PC-3 (cell line): ENCODE measurements at places on chromosomes 13 and 19. TPM values are rescaled to one million over a fixed set of nuclear protein-coding genes. Genes with fewer than 3 reads are reported as not detected.

KPNA3 gene
- total RNA-seq = 11.7 and 14.4 TPM in 2 replicates

ZNF555 gene
- total RNA-seq = 0.75 and 0.84 TPM in 2 replicates

BRME1 gene
- 5.4 and 6.0 TPM in 2 replicates for total RNA-seq

MUC16 gene
- total RNA-seq = 0.15 and 0.52 TPM in 2 replicates

TEX101 gene
- not detected in 2 replicates for total RNA-seq

ZNF253 gene
- total RNA-seq = 0.75 and 1.1 TPM in 2 replicates

CEACAM6 gene
- total RNA-seq = 7.1 and 9.0 TPM in 2 replicates

SERP2 gene
- 1.0 and 1.2 TPM in 2 replicates for total RNA-seq

GPX4 gene
- total RNA-seq = 517 and 644 TPM in 2 replicates

ZNF880 gene
- total RNA-seq = 1.7 and 3.2 TPM in 2 replicates

- no peaks in the 10 kb centered on the region for H3K4me1 ChIP-seq
- no peak overlapping the region for H3K4me3 ChIP-seq
- DNase-seq = no peak
- no peaks in the 10 kb centered on the region for H3K36me3 ChIP-seq
Measured at GRCh38 chr13:98239162-98240076, 62.4 kb upstream of the RNF113B start.

- H3K27me3 ChIP-seq = 0 out of 2 replicates have a peak, but pooled peaks cover 10% of the 10 kb centered on the region
- DNase-seq = no peak
- H3K36me3 ChIP-seq = no peaks in the 10 kb centered on the region
- no peak overlapping the region for H3K27ac ChIP-seq
- no peak overlapping the region for H3K4me3 ChIP-seq
Measured at GRCh38 chr13:28623782-28624706, 34.9 kb upstream of the POMP start.

GRCh38 chr13:26759907-26760831, at the start of gene GPR12:
GPR12 (minus strand) TSS chr13:26760786; CDS start chr13:26759827, 959 bp downstream.
- H3K4me1 ChIP-seq = no peaks in the 10 kb centered on the region
- H3K27ac ChIP-seq = no peak within 1 kb of the TSS
- no peak within 1 kb of the TSS for H3K4me3 ChIP-seq
- H3K36me3 ChIP-seq = no peaks in the 10 kb centered on the region

- H3K4me1 ChIP-seq = peaks cover 14% of the 10 kb centered on the region
- DNase-seq = peak; percentile 60
- H3K4me3 ChIP-seq = no peak overlapping the region
- no peaks in the 10 kb centered on the region for H3K36me3 ChIP-seq
- peak overlapping the region; percentile 85 for H3K27ac ChIP-seq
Measured at GRCh38 chr13:109576331-109576813, 210.0 kb downstream of the IRS2 start.

DNA sequence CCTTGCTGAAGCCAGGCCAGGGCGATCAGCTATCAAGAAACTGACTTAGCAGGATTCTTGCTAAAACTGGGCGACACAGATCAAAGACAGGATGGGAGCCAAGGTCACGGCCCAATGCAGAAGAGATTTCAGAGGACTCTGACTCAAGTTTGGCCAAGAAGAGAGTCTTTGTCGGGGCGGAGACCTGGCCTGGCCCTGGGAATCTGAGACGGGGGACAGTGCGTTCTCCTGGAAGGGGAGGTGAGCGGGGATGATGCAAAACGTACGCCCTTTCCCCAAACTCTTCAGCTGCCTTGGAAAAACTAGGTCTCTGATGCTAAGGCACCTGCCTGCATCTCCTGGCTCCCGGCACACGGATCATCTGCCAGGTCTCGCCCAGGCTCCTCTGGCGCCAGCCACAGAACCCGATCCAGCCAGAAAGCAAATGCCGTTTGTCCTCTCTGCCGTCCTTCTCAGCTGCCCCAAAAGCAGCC, 9.8 kb downstream of the MVB12A start:
- no peak overlapping the region for H3K27ac ChIP-seq
- H3K36me3 ChIP-seq = no peaks in the 10 kb centered on the region
- no peaks in the 10 kb centered on the region for H3K4me1 ChIP-seq
- no peaks in the 10 kb centered on the region for H3K27me3 ChIP-seq
- no peak for DNase-seq

- H3K4me3 ChIP-seq = no peak overlapping the region
- no peaks in the 10 kb centered on the region for H3K27me3 ChIP-seq
- no peaks in the 10 kb centered on the region for H3K4me1 ChIP-seq
- DNase-seq = peak; percentile 38
- H3K36me3 ChIP-seq = no peaks in the 10 kb centered on the region
Measured at GRCh38 chr19:42553292-42554045, 25.2 kb upstream of the CEACAM1 start.

DNA sequence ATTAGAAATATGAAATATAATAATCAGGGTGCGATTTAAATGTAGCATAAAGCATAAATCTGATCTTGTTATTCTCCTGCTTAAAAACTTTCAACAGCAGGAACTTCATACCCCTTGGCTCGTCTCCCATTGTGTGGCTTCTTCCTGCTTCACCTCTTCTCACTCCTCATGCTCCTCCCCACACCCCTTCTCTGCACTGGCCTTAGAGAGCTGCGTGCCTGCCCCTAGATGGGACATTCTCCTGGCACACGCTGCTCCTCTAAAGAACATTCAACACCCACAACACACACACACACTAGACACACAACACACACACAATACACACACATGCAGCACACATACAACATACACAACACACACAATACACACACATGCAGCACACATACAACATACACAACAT, 104.6 kb upstream of the RAP2A start:
- H3K27me3 ChIP-seq = no peaks in the 10 kb centered on the region
- no peak overlapping the region for H3K27ac ChIP-seq
- no peaks in the 10 kb centered on the region for H3K36me3 ChIP-seq
- no peak overlapping the region for H3K4me3 ChIP-seq
- no peaks in the 10 kb centered on the region for H3K4me1 ChIP-seq
- DNase-seq = no peak

GRCh38 chr13:98470920-98471319, 106.0 kb downstream of the STK24 start:
- no peak for DNase-seq
- no peak overlapping the region for H3K4me3 ChIP-seq
- no peaks in the 10 kb centered on the region for H3K27me3 ChIP-seq
- H3K27ac ChIP-seq = no peak overlapping the region
- H3K4me1 ChIP-seq = peaks cover 5% of the 10 kb centered on the region

- DNase-seq = no peak
- H3K4me3 ChIP-seq = no peak overlapping the region
- H3K36me3 ChIP-seq = 0 out of 2 replicates have a peak, but pooled peaks cover 5% of the 10 kb centered on the region
Measured at GRCh38 chr19:16678498-16678897, 17.6 kb downstream of the TMEM38A start.

- no peak overlapping the region for H3K4me3 ChIP-seq
- H3K36me3 ChIP-seq = no peaks in the 10 kb centered on the region
- no peaks in the 10 kb centered on the region for H3K4me1 ChIP-seq
- no peak for DNase-seq
- no peaks in the 10 kb centered on the region for H3K27me3 ChIP-seq
- no peak overlapping the region for H3K27ac ChIP-seq
Measured at GRCh38 chr13:81726037-81726726, 1385.3 kb upstream of the SPRY2 start.

DNA sequence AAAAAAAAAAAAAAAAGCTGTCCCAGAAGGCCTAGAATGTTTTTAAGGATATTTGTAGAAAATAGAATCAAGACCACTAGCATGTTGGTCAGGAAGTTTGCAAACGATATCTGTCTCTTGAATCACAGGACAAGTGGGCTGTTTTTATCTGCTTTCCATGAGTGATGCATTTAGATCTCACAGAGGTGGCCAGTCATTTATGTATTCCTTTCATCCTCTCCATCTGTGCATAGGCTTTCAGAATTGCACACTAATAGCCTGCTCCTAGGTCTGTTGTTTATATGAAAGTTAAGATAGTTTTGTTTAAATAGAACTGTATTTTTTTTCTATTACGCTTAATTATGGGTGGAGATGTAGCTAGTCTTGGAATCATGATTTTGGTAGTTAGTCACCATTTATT, 289.5 kb downstream of the SHISA2 start:
- no peaks in the 10 kb centered on the region for H3K27me3 ChIP-seq
- no peaks in the 10 kb centered on the region for H3K36me3 ChIP-seq
- no peaks in the 10 kb centered on the region for H3K4me1 ChIP-seq
- DNase-seq = no peak
- H3K27ac ChIP-seq = no peak overlapping the region

DNA sequence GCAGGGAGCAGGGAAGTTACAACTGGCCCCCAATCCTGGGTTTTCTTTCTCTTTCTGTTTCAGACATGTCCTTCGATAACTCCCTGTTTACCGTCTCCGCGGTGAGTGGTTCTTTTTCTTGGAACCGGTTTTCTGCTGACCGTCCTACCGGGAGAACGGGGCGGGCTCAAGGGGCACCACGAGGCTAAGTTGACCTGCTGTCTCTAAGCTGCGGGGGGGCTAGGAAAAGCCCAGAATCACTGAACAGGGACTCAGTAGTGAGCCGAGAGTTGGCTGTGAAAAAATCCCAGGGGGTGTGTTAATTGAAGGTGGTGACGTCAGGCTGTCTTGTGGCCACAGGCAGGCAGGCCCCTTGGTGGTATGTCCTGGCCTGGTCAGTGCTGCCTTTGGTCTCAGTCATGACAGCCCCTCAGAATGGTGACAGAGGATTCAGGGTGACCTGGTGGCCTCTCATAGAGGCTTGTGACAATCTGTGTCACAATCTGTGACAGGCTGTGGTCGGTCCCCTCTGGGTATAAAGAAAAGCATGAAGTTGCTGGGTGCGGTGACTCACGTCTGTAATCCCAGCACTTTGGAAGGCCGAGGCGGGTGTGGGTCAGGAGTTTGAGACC, 8.1 kb upstream of the CARM1 start:
- no peak overlapping the region for H3K4me3 ChIP-seq
- H3K27ac ChIP-seq = no peak overlapping the region
- no peaks in the 10 kb centered on the region for H3K27me3 ChIP-seq
- peaks cover 3% of the 10 kb centered on the region; the same call in 1 of the 2 replicates for H3K4me1 ChIP-seq

DNA sequence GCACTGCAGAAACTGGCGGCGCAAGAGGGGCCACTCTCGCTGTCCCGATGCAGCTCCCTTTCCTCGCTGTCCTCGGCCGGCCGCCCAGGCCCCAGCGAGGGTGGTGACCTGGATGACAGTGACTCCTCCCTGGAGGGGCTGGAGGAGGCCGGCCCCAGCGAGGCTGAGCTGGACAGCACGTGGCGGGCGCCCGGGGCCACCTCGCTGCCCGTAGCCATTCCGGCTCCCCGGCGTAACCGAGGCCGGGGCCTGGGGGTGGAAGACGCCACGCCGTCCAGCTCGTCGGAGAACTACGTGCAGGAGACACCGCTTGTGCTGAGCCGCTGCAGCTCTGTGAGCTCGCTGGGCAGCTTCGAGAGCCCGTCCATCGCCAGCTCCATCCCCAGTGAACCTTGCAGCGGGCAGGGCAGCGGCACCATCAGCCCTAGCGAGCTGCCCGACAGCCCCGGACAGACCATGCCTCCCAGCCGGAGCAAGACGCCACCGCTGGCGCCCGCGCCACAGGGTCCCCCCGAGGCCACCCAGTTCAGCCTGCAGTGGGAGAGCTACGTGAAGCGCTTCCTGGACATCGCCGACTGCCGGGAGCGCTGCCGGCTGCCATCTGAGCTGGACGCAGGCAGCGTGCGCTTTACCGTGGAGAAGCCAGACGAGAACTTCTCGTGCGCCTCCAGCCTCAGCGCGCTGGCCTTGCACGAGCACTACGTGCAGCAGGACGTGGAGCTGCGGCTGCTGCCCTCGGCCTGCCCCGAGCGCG, 12.4 kb downstream of the C19orf25 start:
- no peak for DNase-seq
- H3K27ac ChIP-seq = no peak overlapping the region
- H3K27me3 ChIP-seq = no peaks in the 10 kb centered on the region
- no peaks in the 10 kb centered on the region for H3K36me3 ChIP-seq
- H3K4me1 ChIP-seq = peaks cover 15% of the 10 kb centered on the region

DNA sequence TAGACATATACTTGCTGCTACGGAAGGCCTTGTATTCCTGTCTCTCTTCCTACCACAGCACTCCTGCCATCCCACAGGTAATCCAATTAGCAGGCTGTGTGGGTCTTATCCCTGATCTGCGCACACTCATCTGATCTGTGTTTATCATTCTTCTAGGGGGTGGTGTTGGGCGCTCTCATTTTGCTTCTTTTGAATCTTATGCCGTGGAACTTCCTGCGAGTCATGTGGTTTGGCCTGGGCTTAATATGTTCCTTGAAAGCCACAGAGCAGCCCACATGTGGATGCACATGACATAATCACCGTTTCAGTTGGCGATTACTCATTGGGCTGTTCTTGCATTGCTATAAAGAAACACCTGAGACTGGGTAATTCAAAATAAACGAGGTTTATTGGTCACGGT, 7.5 kb downstream of the RASA3 start:
- no peak overlapping the region for H3K4me3 ChIP-seq
- H3K4me1 ChIP-seq = peaks cover 14% of the 10 kb centered on the region
- no peaks in the 10 kb centered on the region for H3K36me3 ChIP-seq
- no peak overlapping the region for H3K27ac ChIP-seq

DNA sequence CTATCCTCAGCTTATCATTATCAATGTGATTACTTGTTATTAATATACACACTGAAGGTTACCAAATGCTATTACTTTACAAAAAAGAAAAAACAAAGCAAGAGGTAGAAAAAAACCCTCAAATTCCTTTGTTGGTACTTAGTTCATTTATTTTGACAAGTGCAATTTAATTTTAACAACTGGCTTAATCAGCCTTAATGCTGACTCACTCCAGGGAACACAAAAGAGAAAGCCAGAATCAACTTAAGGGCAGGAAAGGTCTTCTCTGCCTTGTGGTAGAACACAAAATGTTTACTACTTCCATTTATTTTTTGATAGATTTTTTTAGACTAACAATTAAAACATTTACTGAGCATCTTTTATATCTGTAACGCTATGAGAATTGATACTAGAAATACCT, 417.1 kb downstream of the PCDH17 start:
- no peak for DNase-seq
- H3K27ac ChIP-seq = no peak overlapping the region
- H3K36me3 ChIP-seq = no peaks in the 10 kb centered on the region
- H3K4me3 ChIP-seq = no peak overlapping the region

DNA sequence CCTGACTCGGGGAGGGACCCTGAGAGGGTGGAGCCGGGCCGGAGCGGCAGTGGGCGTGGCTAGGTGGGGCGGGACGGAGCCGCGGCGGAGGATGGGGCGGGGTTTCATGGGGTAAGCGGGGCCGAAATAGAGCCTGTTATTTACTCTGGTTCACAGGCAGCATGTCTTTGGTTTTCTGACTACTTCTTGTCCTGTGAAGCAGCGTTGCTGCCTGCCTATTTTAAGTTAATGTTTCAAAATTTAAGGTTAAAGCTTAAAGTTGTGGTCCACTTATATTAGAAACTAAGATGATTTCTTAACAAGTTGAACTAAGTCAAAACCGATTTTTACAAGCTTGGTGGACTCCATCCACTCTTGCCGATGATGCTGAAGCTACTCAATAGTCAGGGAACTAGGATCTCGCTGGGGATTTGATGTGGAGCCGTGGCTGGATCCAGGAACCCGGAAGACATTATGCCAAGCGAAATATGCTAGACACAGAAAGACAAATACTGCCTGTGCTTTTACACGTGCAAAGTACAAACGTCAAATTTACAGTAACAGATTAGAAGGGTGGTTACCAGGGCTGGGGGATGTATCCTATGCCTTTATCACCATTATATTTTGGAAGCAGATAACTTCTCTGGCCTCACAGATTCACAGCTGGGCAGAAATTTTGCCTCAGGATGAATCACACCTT, 433 bp upstream of the ZNF616 start:
- DNase-seq = no peak
- H3K27ac ChIP-seq = no peak overlapping the region
- H3K36me3 ChIP-seq = peaks cover 23% of the 10 kb centered on the region
- H3K4me3 ChIP-seq = peak overlapping the region; percentile 91
- peaks cover 7% of the 10 kb centered on the region; the same call in 1 of the 2 replicates for H3K4me1 ChIP-seq

GRCh38 chr13:38415233-38415632, 65.6 kb downstream of the UFM1 start:
- H3K36me3 ChIP-seq = no peaks in the 10 kb centered on the region
- H3K4me1 ChIP-seq = peaks cover 23% of the 10 kb centered on the region
- no peak overlapping the region for H3K4me3 ChIP-seq
- H3K27ac ChIP-seq = no peak overlapping the region
